ENCODE measurements at places on chromosomes 4 and X.

GRCh38 chrX:56066016-56066415 is 166.1 kb upstream of the KLF8 start:
- no peak for DNase-seq

- no peak for DNase-seq
Observed at GRCh38 chrX:19864736-19865135, 22.7 kb downstream of the SH3KBP1 start.

DNA sequence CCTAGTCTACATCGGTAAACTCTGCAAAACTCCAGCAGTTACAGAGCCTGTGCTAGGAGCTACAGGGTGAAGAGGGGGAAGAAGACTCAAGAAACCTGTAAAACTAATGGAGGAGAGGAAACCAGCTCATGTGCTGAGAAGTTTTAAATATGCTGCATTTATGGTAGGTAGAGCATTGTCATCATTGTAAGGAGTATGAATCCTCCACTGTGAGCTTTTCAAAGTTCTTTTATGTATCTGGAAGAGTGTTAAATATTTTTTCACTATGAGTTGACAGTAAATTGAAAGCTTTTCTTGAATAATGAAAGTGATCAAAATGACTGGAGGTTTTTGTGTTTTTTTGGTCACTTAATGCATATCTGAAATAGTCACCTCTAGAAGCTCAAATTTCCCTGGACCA is 46.2 kb downstream of the SEPTIN11 start:
- DNase-seq = no peak

- no peak for DNase-seq
Observed at GRCh38 chrX:22800806-22801205, 199.0 kb upstream of the DDX53 start.

DNA sequence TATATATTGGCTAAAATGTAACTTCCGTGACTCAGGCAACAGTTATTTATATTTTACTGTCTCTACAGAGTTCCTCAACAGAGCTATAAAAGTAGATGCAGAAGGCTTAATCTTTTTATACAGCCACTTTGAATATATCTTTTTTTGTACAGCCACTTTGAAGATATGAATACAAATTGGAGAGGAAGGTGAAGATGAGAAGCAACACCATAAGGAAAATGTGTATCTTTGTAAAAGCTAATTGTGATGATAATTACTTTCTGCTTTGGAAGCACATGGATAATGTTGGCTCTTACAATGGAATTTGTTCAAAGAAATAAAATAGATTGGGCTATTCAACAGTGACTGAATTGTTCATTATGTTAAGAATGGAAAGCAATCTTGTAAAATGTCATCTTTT is 205.8 kb downstream of the ARAP2 start:
- DNase-seq = no peak

DNA sequence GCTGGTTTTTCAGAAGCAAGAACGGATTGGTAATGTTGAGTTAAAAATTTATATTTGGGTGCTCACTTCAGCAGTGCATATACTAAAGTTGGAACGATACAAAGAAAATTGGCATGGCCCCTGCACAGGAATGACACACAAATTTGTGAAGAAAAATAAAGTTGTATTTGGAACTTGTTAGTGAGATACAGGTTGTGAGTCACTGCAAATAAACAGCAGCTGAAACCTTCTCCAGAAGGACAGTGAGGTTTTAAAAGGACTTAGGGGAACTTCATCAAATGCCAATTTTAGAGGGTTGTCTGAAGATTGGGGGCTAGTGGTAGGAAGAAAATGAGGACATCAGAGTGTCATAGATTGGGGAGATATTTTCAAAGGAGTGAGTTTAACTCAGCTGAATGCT is 79.7 kb upstream of the ELOVL6 start:
- no peak for DNase-seq

DNA sequence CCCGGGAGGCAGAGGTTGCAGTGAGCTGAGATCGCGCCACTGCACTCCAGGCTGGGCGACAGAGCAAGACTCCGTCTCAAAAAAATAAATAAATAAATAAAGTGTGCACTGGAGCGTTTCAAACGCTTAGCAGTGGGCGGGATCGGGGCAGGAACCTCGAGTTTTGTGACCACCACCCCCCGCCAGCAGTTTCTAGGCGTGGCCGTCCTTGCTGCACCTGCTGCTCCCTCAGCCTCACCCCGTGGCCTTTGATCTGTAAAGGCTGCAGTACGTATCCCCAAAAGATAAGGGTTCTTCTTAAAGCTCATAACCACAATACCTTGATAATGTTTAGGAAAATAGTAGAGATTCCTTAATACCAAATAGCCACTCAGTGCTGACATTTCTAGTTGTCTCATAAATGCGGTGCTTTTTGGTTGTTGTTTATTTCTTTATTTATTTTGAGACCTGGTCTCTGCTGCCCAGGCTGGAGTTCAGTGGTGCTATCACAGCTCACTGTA is 33.2 kb downstream of the PCGF3 start:
- no peak for DNase-seq

- no peak for DNase-seq
Observed at GRCh38 chr4:176817204-176817603, 24.5 kb upstream of the VEGFC start.

GRCh38 chrX:129540722-129541184 is 694 bp downstream of the OCRL start:
- DNase-seq = no peak

GRCh38 chrX:29662759-29663503 is 552.4 kb upstream of the MAGEB2 start:
- no peak for DNase-seq

- DNase-seq = no peak
Observed at GRCh38 chr4:106104276-106104675, 209.0 kb downstream of the NPNT start.

DNA sequence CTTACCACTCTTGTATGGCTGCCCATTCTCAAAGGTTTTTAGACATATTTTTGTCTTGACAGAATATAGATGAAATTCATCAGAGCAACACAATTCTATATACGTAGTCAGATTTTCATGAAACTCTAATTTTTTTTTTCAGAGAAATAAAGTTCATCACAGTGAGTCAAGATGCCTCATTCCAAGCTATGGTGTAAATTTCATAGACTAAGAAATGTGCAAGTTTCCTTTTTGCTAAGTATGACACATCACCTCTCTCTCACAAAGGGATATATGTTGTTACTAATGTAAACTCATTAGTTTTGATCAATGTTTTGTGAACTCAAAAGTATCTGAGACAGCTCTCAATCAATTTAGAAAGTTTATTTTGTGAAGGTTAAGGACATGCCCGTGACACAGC is 60.4 kb upstream of the ATXN3L start:
- DNase-seq = no peak

DNA sequence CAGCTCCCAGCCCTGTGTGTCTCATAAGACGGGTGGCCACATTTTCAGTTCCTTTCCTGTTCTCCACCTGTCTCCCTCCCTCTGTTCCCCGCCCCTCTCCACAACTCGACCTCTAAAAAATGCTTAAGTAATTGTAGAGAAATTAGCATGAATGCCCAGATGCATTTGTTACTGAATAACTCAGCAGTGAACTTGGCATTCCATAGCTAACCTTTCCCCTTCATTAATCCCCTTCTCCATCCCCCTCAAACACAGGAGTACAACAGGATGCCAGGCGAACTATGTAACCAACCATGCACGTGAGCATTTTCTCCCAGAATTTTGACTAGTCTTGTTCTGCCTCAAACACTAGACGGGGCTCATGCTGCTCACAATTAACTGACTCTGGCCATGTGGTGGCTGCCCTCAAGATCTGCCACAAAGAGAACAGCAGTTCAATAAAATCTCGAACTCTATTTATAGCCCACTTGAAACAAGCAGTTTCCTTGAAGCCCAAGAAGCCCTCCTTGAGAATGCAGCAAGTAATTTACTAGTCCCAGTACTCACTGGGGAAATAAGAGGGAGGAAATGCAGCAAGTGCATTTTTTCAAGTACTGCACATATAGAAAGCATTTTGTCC is 351.2 kb downstream of the ARHGAP24 start:
- no peak for DNase-seq
